Suppressor macrophage treated with lipopolysaccharide for 4 hours (primary cell): ENCODE measurements at places on chromosomes 2 and 18.

DNA sequence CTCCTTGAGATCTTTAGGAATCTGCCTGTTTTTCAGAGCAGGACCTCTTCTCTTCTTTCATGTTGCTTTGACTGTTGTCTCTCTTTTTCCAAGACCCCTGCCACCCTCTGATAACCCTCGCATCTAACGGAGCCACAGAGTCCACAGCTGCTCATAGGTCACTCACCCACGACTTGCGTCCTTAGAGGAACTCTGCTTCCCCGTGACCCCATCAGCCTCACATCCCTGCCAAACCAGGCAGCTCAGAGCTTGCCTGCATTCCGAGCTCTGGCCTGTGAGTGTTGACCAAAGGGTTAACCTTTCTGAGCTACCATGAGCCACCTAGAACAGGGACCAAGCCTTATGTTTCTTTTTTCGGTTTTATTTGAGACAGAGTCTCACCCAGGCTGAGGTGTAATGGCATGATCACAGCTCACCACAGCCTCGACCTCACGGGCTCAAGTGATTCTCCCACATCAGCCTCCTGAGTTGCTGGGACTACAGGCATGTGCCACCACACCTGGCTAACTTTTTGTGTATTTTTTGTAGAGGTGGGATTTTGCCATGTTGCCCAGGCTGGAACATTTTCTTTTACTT, 36.4 kb downstream of the CABLES1 start:
- DNase-seq, result no peak

GRCh38 chr2:85230679-85231467, 96.9 kb downstream of the TGOLN2 start:
- DNase-seq, result no peak

GRCh38 chr2:43114210-43114609, 112.2 kb downstream of the ZFP36L2 start:
- no peak for DNase-seq

DNA sequence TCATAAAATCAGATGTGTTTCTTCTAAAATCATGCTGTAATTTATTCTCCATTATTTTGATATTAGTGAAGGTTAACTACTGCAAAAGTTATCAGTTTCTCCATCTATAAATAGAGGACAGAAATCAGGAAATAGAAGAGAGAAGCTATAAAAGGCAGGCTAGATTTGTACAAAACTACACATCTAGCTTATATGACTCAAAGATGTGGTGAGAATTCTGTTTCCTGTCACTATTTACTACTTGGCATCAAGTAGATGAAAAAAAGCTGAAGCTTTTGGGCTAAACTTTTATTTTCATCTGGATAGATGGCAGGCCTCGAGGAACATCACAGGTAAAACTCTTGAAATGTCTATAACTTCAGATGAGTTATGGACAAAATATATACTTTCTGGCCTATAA, 49.8 kb upstream of the NAB1 start:
- no peak for DNase-seq

DNA sequence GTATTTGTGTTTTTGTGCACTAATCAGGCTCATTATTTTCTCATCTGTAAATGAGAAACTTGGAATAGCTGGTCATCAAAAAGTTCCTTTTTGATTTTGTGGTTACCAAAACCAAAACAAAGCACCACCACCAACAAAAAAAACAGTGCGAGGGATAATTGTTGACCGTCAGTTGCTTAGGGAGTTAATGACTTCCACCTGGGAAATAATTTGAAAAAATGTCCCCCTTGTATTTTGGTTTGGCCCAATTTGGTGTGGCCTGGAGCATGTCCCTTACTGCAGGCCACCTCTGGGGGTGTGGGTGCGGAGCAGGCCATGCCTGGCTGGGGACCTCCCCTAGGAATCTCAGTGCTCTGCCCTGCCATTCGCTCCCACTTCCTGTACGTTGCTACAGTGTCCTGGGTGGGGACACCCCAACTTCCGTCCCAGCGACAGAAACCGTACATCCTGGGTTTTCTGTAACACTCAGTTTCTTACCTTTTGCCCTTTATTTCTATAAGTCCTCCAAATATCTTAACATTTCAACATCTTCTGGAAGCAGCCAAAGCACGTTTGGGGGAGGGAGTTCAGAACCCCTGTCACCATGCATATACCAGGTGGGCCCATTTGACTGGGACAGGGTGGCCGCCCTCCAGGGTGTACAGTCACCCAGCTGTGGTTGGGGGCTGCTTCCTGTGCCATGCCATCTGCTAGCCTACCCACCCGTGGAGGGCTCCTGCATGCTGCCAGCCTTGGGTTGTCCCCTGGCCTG, 31.3 kb downstream of the NCK2 start:
- DNase-seq, result no peak
